Activated CD8-positive, alpha-beta memory T cell treated with anti-CD3 and anti-CD28 coated beads for 24 hours (primary cell): ENCODE measurements at places on chromosomes 5 and 9.

- DNase-seq, result no peak
Observed at GRCh38 chr5:96087939-96088338, 126.3 kb upstream of the ELL2 start.

GRCh38 chr9:95511952-95512708, 4.6 kb downstream of the PTCH1 start:
- DNase-seq, result no peak

DNA sequence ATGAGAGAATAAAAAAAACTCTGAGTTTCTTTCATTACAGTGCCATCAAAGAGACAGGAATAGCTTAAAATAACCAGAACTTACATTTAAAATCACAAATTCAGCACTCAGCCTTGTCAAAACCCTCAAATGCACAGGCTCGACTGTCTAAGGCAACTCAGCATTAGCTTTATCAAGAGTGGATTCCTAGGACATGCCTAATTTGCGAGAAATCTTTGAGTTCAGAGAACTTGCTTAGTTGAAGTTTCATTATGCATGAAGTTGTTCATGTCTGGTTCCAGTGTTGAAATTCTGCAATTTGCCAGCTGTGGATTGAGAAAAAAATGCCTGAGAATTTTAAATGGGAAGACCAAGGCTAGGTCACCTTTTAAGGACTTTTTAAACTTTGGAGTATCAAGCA, 151.1 kb downstream of the LRRC70 start:
- no peak for DNase-seq

DNA sequence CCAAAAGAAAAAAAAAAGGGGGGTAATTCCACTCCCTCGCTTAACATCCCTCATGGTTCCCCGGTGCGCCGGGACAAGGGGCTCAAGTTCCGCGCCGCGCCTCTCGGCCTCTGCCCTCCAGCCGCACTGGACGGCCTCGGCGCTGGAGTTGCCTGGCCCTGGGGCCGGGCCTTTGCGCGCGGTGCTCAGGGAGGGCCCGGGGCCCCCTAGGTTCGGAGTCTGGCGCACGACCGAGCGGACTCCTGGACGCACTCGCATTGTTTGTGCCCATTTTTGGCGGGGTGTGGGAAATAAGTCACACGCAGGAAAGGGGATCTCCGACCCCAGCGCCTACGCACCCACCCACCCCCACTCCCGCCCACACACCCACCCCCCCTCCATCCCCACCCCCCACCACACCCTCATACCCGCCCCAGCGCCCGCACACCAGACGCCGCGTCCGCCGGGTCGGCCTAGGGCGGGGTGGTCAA, 381 bp downstream of the MED22 start:
- DNase-seq, result no peak

DNA sequence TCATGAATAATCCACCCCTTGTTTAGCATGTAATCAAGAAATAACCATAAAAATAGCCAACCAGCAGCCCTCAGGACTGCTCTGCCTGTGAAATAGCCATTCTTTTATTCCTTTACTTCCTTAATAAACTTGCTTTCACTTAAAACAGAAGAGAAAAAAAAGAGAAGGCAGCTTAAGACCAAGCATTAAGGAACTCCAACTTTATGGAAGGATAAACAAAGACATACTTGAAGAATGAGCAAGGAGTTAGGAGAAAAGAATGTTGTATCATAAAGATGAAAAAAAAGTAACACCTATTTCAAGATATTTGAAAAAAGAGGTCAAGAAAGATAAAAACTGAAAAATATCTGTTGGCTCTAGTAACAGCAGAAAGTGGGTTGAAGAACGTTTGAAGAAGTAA, 107.6 kb downstream of the RNF180 start:
- no peak for DNase-seq

GRCh38 chr5:179762781-179763176, 30.2 kb downstream of the MAML1 start:
- DNase-seq, result no peak

GRCh38 chr9:6838158-6838557, 80.4 kb downstream of the KDM4C start:
- DNase-seq, result no peak

DNA sequence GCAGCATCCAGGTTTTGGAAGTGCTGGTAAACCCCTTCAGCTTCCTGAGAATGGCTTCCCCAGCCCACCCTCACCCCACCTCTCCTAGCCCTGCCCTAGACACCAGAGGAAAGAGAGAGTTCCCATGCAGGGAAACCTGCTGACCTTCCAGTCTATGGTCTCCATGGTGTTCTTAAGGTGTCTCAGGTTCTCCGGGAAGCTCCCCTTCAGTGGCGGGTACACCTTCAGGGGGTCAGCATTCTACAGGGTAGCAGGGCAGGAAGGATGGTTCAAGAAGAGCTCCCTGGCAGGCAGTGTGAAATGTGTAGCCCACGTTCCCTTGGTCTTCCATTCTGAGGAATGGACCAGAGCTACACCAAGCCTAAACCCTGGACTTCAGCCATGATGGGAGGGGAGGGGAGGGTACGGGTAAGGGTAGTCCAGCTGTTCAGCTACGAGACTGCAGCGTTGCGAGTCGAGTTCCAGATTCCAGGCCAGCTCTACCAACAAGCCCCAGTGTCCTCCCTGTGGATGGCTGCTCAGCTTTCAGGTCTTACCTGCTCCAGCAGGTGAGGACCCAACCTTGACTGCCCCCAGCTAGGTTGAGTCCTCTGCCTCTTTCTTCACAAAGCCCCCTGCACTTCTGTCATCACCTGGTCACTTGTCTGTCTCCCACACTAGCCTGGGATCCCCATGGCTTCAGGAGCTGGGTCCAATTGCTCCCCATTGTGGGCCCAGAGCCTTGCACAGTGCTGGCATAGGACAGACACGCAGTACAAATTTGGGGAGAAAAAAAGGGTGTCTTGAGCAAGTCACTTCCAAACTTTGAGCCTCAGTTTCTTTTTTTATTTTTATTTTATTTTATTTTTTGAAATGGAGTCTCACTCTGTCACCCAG, 7.5 kb downstream of the CD74 start:
- DNase-seq, result no peak
